ENCODE measurements at places on chromosomes 7 and 10. TPM values are rescaled to one million over a fixed set of nuclear protein-coding genes. Genes with fewer than 3 reads are reported as not detected.

HBP1 gene
- total RNA-seq: 24.3 TPM

REPIN1 gene
- 56.9 TPM for total RNA-seq

HOXA11 gene
- total RNA-seq: not detected

GRCh38 chr7:120775755-120776154, 82.2 kb downstream of the TSPAN12 start:
- no peaks in the 10 kb centered on the region for H3K4me1 ChIP-seq
- DNase-seq: no peak
- no peaks in the 10 kb centered on the region for H3K27me3 ChIP-seq
- H3K27ac ChIP-seq: no peak overlapping the region
- no peaks in the 10 kb centered on the region for H3K36me3 ChIP-seq
- no peak overlapping the region for H3K4me3 ChIP-seq

DNA sequence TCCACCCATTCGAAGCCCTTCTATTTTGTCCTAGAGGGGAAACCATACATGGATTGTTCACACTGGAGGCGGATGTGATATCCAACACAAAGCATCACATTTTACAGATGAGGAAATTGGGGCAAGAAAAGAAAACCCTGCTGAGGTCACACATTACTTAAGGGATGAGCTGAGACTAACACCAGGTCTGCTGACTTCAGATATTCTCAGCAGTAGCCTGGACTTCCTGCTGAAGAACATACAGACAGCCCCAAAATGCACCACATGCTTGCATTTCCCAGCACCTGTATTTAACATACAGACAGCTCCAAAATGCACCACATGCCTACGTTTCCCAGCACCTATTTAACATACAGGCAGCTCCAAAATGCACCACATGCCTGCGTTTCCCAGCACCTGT, 11.2 kb downstream of the GIMAP5 start:
- H3K4me1 ChIP-seq: peaks cover 87% of the 10 kb centered on the region
- no peak for DNase-seq
- H3K27me3 ChIP-seq: no peaks in the 10 kb centered on the region
- H3K4me3 ChIP-seq: no peak overlapping the region
